Activated naive CD8-positive, alpha-beta T cell treated with anti-CD3 and anti-CD28 coated beads for 36 hours (primary cell): ENCODE measurements at places on chromosomes 5 and 9. TPM values are rescaled to one million over a fixed set of nuclear protein-coding genes. Genes with fewer than 3 reads are reported as not detected.
A peak's percentile ranks its signal among the peaks of the same experiment; 100 is the strongest.

- no peak for DNase-seq
Observed at GRCh38 chr5:74993743-74994142, 58.6 kb downstream of the GCNT4 start.

GRCh38 chr5:91211997-91212713 is 171.0 kb downstream of the ARRDC3 start:
- DNase-seq: no peak

DNA sequence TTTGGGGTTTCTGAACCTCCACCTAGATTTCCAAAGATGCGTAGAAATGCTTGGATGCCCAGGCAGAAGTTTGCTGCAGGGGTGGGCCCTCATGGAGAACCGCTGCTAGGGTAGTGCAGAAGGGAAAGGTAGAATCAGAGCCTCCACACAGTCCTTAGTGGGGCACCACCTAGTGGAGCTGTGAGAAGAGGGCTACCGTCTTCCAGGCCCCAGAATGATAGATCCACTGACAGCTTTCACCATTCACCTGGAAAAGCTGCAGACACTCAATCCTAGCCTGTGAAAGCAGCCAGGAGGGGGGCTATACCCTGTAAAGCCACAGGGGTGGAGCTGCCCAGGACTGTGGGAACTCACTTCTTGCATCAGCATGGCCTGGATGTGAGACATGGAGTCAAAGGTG is 13.3 kb upstream of the HSDL2 start:
- DNase-seq: no peak

DNA sequence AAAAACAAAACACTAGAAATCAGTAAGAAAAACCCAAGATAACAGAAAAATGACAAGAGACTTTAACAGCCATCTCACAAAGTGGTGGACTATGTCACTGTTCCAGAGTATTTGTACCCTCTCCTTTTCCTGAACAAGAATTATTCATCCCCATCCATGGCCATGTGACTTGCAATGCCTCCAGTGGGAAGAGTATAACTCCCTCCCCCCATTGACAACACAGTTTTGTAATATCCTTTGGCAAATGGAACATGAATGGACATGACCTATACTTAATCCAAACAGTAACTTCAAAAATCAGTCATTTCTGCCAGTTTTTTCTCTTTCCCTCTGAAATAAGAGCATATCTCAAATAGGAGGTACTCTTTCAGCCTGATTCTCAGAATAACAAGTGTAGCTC is 33.9 kb downstream of the PTBP3 start:
- DNase-seq: no peak

DNA sequence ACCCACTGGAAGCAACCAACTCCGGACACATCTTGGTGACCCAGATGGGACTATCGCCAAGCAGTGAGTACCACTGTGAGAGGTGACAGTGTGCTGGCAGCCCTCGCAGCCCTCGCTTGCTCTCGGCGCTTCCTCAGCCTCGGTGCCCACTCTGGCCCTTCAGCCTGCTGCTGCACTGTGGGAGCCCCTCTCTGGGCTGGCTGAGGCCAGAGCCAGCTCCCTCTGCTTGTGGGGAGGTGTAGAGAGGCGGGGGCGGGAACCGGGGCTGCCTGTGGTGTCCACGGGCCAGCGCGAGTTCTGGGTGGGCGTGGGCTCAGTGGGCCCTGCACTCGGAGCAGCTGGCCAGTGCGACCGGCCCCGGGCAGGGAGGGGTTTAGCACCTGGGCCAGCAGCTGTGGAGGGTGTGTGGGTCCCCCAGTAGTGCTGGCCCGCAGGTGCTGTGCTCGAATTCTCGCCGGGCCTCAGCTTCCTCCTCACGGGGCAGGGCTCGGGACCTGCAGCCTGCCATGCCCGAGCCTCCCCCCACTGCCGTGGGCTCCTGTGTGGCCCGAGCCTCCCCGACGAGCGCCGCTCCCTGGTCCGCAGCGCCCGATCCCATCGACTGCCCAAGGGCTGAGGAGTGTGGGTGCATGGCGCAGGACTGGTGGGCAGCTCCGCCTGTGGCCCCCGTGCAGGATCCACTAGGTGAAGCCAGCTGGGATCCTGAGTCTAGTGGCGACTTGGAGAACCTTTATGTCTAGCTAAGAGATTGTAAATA is 78.5 kb upstream of the PLPP1 start:
- DNase-seq: no peak

DNA sequence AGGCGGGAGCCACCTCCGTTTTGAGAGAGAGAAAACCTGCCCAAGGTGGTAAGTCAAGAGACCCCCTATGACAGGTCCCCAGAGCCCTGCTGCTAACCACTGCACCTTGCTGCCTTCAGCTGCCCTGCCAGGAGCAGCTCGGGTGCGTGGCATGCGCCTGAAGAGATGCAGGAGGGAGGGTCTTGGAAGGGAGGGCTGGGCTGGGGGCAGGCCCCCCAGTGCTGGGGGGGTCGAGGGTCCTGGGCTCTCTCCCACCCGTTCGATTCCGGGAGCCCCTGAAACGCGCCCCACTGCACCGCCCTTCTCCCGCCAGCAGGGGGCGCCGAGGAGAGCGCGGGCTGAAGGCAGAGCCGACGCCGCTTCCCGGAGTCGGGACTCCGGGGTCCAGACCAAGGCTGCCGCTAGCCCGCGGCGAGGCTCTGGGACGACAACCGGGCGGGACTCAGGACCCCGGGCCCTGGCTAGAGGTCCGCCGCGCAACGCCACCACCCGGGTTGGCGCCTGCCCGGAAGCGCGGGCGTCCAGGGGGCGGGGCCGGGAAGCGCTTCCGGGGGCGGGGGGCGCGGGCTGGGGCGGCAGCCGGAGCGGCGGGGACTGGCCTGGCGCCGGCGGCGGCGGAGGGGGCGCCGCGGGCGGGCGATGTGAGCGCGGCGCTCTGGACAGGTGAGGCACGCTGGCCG is at the start of gene ZBTB34:
Gene ZBTB34, plus strand, starts transcription at position 563 of the 680 bp plus-strand sequence. CDS start 18,761 bp downstream, outside the sequence.
- peak; percentile 82 for DNase-seq

GRCh38 chr5:135020111-135020895 is 13.7 kb downstream of the PITX1 start:
- DNase-seq: no peak

DNA sequence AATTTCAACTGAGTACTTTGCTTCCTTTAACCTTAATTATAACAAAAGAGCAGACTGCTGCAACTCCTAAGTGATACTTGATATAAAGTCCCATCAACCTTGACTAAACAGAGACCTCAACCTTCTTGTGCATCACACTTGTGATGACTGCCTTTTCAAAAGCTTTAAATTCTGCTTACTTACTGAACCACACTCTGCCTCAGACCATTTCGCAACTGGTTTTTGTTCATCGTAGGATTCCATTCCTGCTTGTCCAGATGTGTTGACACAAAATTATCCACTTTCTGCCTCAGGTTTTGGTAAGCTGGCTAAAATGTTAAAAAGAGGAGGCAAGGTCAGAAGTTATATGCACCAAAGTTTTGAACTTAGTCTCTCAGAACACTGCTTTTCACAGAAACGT is 3.5 kb downstream of the BOD1 start:
- DNase-seq: no peak

DNA sequence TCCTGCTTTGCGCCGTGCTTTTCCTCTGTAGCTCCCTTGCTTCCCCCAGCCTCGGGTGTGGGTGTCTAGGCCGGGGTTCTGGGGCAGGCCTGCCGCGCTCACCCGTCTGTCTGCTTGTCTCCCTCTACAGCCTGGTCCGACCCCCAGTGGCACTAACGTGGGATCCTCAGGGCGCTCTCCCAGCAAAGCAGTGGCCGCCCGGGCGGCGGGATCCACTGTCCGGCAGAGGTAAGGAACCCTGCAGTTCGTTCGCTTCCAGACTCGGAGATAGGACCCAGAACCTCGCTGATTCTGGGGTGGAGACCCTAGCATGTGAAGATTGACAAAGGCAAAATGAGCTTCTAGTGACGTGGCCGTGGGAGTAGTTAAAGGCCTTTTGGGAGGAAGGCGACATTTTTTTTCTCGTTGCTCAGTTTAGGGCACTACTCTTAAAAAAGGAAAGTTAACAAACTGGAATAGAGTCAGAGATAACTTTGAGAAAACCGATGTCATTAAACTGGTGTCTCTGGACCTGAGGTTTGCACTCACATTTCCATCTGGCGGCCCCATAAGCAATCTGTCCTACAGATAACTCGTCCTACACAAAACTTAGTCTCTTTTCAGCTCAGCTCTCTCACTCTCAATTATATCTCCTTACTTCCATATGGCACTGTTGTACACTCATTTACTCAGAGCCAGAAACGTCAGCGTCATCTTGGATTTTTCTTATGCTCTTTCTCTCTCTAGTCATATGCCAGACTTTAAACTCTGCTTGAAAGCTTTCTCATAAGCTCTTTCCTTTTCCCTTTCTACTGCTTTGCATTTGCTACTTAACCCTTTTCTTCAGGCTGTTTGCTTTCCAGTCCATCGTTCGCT is 561 bp downstream of the SEC61B start:
- DNase-seq: no peak

DNA sequence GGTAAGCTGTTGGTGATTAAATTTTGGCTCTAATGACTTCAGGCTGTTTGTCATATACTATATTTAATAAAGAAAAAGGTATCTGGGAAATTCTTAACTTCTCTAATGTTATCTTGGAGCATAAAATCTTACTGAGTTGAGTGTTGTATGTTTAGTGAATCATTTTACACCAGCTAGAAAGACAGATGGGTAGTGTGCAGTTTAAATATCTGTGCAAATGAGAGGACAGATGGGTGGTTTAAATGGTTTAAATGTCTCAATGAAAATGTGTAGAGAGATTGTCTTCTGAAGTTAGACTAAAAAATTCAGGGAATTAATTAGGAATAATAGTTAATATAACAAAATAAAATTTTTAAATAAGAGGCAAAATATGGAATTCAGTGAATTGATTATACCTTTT is 114.5 kb downstream of the FER start:
- no peak for DNase-seq

- DNase-seq: no peak
Observed at GRCh38 chr5:661891-662750, 31.0 kb downstream of the TPPP start.

- DNase-seq: no peak
Observed at GRCh38 chr5:133393776-133394476, 218.4 kb downstream of the FSTL4 start.

DNA sequence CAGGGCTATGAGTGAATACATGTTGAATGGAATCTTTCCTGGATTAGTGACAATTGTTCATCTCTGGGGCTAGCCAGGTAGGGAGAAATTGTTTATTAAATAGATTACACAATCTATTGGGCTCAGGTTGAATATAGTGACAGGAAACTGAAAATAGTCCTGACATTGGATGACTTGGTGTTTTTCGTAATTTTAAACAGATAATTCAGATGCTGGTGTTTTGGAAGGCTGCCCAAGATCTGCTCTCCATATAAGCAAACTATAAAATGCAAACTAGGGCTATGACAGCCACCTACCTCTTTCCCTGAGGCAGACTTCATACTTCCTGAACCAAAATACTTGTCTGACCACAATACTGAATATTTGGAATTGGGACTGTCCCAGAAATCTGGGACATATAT is 99.1 kb downstream of the ENC1 start:
- DNase-seq: no peak

GRCh38 chr9:17725399-17726010 is 146.6 kb downstream of the SH3GL2 start:
- DNase-seq: no peak

- DNase-seq: no peak
Observed at GRCh38 chr5:123092696-123093095, 3.7 kb downstream of the PRDM6 start.

DNA sequence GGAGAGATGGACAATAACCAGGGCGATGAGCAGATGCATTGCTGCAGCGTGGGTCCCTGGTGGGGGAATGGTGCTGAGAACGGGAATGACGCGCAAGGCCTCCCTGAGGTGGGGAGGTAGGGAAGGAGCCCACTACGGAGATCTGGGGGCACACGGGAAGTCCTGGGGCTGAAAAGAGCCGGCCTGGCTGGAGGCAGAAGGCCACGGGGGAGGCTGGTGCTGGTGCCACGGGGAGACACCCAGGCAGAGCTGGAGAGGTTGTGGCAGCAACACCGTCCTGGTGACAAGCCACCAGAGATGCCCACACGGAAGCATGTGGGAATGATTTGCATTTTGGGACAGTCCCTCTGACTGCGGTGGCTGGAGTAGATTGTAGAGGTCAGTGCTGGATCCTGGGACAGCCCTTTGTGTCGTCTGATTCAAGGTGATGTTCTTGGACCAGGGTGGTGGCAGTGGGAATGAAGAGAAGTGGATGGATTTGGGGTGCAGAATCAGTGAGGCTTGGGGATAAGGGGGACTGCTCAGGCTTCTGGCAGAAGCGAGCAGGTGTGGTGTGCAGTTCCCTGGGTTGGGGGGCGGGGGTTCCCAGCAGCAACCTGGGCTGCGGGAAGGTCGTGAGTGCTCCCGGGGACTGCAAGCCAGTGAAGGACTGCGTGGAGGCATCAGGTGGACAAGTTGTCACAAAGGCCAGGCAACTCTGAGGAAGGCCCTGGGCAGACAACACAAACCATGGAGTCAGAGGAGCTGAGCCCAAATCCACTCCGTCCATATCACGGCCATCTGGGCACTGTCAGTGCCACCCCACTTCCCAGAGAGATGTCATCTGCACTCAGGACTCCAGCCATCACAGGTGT is 25.2 kb upstream of the CNOT6 start:
- DNase-seq: no peak

- no peak for DNase-seq
Observed at GRCh38 chr9:19496321-19497050, 87.7 kb downstream of the ACER2 start.

DNA sequence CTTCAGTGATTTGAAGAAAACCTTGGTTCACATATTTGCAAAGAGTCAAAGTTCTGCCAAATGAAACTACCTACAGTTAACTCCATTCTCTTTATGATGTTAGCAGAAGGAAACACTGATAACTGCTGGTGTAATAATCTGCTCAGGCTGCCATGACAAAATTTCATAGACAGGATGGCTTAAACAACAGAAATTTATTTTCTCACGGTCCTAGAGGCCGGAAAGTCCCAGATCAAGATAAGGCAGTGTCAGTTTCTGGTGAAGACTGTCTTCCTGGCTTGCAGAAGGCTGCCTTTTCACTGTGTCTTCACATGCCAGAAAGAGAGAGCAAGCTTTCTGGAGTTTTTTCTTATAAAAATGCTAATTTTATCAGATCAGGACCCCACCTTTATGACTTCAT is 102.4 kb upstream of the PARP8 start:
- no peak for DNase-seq

The UBE2QL1 gene
- total RNA-seq: not detected

The OSMR gene
- total RNA-seq: not detected

The ACTBL2 gene
- not detected for total RNA-seq

The CCDC192 gene
- total RNA-seq: not detected

The THBS4 gene
- 0.76 TPM for total RNA-seq

The IFNK gene
- not detected for total RNA-seq
